GM18507 (cell line): ENCODE measurements at places on chromosomes 2 and 18.

- DNase-seq: no peak
These were observed 124.6 kb downstream of the LRATD1 start for GRCh38 chr2:14756981-14757657.

- no peak for DNase-seq
These were observed 201.1 kb downstream of the SPP2 start for GRCh38 chr2:234251326-234252271.

- no peak for DNase-seq
These were observed 409.1 kb downstream of the TNS1 start for GRCh38 chr2:217593732-217594131.

- DNase-seq: no peak
These were observed 2.8 kb downstream of the FOSL2 start for GRCh38 chr2:28395334-28396061.

- no peak for DNase-seq
These were observed 235.2 kb downstream of the MTX2 start for GRCh38 chr2:176504440-176504839.

GRCh38 chr2:85325466-85325811 lies 2.4 kb downstream of the TGOLN2 start:
- DNase-seq: no peak

- DNase-seq: no peak
These were observed 208.1 kb upstream of the RASGRP3 start for GRCh38 chr2:33268246-33268831.

GRCh38 chr18:2683055-2683454 lies 27.5 kb downstream of the SMCHD1 start:
- DNase-seq: no peak

- no peak for DNase-seq
These were observed 147.0 kb upstream of the ID2 start for GRCh38 chr2:8534729-8535468.

DNA sequence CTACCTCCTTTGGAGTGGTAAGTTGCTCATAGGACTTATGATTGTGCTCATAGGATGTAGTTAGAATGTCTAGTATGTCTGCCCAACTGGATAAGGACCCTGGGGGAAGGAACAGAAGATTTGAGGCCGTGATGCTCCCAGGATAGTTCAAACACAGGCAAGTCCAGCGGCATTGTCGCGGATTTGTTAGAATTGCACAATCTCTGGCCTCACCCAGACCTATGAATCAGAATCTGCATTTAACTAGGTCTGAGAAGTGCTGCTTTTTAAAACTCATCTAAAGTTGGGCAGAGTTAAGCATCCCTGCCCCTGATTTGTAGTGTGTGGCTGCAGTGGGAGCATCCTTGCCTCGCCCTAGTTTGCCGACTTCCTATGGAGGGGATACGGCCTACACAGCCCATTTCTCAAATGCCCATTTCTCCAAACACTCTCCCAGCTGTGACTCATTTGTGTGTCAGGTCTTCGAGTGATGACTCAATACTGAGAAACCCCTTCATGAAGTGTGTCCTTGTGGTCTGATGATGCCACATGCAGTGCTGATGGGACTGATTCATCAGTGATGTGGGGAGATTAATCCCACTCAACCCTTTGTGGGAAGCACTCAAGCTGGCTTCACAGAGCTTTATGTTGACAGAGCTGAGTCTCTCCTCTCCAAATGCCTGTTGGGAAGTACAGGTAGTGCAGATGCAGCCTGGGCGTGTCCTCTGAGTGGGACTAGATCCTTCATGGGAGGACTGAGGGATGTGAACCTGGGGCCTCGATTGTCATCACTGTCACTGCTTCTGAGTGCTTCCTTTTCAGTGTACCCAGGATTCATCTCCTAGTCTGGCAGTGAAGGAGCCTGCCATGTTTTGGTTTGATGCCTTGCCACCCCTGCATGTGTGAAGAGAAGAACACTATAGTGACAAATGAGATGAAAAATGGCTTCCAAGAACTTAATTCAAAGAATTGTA lies 18.7 kb downstream of the SMIM21 start:
- DNase-seq: no peak

DNA sequence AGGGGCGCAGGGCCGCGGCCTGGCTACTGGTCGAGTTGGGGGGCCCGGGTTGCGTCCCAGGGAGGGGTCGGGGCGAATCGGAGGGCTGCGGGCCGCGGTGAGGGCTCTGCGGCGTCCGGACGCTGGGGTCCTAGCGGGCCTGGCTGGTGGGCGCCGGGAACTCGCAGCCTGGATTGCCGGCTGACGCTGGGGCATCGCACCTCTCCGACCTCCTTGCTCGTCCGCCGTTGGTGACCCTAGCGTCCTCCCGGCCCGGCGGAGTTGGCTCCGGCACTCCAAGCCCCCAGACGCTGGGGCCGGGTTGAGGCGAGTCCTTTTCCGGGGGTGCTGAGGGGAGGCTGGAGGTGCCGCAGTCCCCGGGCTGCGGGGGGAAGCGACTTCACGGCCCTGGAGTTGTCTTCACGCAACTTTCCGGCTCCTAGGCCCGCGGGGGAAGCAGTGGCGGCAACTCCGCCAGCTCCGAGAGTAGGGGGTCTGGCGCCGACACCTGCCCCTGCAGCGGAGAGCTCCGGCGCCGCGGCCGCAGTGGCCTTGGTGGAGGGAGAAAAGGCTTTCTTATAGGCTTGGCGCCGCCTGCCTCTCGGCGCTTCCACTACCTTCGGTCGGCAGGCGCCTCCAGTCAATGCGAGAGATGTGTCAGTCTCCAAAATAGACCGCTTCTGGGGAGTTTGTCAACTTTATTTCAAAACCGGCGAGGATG lies 70.3 kb downstream of the HAUS1 start:
- DNase-seq: no peak

- no peak for DNase-seq
These were observed 67.1 kb upstream of the CCBE1 start for GRCh38 chr18:59764281-59764680.

- no peak for DNase-seq
These were observed 39.4 kb downstream of the SLC8A1 start for GRCh38 chr2:40412456-40412855.

GRCh38 chr2:46148369-46148736 lies 148.9 kb upstream of the EPAS1 start:
- no peak for DNase-seq

GRCh38 chr2:183967756-183968155 lies 630.6 kb upstream of the ZNF804A start:
- DNase-seq: no peak

GRCh38 chr18:24560511-24560981 lies 100.1 kb downstream of the HRH4 start:
- no peak for DNase-seq

DNA sequence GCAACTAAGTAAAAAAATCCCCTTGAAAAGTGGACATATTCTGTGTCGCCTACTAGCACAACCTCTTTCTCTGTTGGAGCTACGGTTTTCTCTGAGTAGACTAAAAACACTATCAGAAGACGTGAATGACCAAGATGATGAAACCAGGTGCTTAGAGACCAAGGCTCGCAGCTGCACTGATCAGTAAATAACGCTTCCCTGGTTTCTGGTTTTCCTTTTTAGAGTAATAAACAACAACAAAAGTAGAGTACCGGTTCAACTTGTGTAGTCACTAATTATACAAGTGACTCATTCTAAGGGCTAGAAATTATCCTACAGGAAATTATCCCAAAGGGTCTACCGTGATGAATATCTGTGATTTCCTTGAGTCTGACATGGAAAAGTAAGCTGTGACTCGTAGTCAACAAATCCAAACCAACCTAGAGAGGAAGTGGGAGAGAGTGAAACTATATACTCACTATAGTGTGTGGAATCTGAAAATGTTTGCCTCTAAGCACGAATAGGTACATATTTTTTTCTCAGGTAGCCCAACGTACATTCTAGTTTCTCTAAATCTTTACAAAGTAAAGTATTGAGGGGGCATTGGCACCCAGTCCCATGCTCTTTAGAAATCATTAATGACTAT lies 17.8 kb downstream of the RASGRP3 start:
- DNase-seq: no peak

DNA sequence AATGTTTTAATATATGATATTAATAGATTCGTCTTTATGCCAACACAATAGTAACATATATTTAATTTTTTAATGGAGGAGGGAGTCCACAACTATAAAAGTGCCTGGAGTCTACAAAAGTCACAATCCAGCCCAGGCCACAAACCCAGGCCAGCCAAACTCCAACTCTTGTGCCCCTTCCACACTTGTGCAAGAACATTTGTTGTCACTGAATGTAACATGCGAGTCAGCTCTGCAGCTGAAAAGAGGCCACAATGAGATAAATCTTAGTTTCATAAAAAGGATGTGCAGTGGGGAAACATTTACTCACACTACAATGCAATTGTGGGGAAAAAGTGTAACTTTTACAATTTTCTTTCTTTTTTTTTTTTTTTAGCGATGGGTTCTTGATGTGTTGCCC lies 110.8 kb downstream of the MCFD2 start:
- DNase-seq: no peak

DNA sequence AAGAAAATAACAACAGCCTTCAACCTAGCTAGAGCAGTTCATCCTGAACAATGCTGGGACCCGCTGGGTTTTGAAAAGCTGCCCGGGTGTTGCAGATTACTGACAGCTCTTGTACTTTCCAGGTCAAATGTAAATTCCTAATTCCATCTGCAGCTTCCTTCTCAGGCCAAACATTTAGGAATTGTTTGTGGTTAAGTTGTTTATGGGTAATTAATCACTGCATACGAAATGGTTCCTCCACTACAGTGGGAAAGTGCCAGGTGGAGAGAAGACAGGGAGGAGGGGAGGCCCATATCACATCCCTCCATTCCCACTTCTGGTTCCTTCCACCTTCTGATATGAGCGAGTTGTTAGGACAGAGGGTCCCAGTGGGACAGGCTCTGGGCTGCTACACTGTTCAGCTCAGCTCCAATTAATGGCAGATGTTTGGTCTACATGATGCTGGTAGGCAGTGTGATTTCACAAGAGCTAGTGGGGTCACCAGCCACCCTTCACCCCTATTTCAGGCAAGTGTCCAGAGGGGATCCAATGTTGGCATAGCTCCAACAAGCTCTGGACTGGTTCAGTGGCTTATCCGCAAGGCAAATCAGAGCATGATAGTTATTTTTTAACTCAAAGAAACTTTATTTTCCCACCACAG lies 112.9 kb upstream of the ACAA2 start:
- no peak for DNase-seq

DNA sequence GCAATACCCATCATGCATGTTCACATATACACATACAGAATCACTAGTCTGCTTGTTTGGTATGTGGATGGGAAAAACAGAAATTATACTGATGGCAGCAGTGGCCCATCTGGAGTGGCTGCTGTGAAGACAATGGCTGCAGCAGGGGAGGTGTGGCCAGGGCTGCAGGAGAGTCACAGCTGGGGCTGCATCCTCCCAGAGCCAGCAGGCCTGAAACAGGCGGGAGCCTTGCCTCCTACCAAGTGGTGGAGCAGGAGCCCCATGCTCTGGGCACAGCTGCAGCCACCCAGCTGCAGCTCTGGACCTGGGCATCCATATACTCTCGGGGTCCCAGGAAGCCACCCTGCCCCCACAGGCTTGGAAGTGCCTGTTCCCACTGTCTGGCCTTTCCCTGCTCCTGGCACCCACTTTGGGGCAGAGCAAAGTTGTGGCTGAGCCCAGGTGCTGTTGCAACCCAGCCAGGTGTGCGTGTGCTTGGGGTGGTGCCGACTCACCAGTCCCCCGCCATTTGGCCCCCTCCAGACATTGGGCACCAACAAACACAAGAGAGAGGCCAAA lies 136.6 kb downstream of the SPAG16 start:
- DNase-seq: no peak

DNA sequence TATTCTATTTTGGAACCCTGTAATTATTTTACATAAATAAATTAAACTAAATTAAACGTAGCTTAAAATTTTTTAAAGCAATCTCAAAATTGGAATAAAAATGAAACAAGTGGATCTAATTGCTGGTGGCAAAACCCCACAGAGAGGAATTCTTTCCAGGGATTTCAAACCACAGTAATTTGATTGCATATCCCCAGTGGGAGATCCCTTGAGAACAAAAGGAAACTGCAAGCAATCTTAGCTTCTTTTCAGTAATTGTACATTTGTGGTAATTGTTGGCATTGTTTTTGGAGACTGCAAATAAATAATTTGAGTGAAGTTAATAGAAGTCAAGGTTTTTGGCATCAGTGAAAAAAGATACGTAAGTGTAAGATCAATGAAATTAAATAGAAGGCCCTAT lies 58.7 kb upstream of the MYCN start:
- no peak for DNase-seq

DNA sequence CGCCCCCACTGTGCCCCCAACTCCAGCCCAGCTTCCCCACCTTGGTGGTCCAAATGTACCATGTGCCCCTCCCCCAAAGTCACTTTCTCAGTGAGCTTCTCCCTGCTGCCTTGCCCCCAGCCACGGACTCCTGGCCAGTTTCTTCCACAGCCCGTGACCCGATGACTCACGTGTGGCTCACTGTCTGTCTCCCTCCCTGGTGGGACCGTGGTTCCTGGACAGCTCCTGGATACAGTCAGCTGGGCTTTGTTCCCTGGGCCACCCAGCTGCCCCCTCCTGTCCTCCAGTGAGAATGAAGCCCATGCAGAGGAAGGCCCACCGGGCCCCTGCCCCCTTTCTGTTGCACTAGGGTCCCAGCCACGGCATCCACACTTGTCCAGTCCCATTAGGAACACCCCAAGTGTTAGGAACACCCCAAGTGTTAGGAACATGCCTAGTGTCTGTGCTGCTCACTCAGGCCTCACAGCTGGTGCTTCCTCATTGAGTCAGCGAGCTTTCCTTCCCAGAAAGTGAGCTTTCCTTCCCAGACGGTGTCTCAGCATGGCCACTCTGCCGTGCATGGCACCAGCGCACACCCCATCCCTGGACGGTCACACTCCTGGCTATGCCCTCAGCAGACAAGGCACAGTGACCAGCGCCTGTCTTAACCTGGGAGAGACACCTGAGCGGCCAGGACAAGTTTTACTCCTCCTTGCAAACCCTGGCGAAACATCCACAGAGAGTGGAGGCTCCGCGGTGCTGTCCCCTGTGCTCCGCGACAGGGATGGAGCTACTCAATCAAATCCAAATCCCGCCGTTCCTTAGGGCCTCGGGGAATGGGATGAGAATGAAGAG lies 44.8 kb upstream of the CTDP1 start:
- DNase-seq: no peak

DNA sequence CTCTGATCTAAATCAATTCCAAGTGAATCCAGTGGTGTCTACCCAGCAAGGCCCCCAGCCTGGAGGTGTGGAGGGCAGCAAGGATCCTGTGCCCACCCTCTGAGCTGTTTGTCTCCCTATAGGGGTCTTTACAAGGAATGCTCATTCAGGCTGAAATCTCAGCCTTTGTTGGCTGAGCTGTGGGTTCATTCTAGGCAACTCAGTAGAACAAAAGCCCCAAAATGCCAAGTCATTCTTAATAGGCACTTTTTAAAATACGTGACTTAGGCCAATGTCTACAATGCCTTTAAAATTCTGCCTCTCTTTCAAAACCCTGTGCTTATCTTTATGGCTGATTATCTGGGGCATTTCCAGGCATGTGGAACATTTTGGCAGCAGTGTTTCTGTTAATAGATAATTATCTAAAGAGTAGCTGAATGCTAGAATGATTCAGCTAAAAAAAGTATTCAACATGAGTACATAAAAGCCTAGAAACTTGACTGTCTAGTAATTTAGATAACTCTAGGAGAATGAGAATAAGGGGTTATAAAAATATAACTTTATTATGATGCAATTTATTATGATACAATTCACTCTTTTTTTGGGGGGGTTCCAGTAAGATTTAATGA lies 7.4 kb downstream of the UGT1A6 start:
- no peak for DNase-seq

GRCh38 chr2:37870829-37871228 lies 54.3 kb upstream of the RMDN2 start:
- DNase-seq: no peak
